Skeletal muscle cell (primary cell): ENCODE measurements at places on chromosomes 4 and X.

GRCh38 chr4:145956288-145956890 lies 17.8 kb upstream of the ZNF827 start:
- no peak for DNase-seq

GRCh38 chr4:113445286-113445685 lies 316.3 kb downstream of the CAMK2D start:
- DNase-seq = peak; percentile 98

DNA sequence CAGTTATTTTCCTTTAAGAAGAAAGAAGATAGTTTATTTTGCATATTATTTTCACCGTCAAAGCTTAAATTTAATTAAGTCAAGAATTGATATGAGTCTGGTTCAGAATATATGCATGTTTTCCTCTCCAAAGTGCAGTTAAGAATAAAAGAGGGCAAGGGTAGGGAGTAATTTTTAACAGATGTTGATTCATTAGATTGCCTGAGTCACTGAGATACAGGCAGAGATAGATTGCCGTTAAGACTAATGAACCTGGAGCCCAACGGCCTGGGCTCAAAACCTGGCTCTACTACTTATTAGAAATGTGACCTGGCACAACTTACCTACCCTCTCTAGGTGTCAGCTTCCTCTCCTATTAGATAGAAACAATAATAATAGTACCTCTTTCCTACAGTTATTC lies 1037.4 kb upstream of the PABPC4L start:
- no peak for DNase-seq

GRCh38 chr4:16026160-16026761 lies 57.6 kb downstream of the PROM1 start:
- DNase-seq = no peak

DNA sequence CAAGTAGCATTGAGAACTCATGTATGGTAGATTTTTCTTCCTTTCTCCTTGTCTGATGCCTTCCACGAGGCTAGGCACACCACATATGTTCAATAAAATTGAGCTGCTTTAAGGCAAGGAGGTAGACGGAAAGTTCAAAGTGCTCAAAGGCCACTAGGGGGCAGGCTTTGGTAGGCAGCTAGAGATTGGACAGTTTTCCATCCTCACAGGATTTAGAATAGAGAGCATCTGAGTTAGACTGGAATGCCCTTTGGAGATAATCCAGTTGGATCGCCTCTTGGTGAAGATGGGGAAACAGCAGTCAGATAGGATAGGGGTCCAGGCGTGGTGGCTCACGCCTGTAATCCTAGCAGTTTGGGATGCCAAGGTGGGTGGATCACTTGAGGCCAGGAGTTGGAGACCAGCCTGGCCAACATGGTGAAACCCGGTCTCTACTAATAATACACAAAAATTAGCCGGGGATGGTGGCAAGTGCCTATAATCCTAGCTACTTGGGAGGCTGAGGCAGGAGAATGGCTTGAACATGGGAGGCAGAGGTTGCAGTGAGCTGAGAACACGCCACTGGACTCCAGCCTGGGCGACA lies 30.4 kb downstream of the ELF4 start:
- peak; percentile 26 for DNase-seq
